ENCODE measurements at places on chromosomes 6 and 20. TPM values are rescaled to one million over a fixed set of nuclear protein-coding genes. Genes with fewer than 3 reads are reported as not detected.

C20orf204 gene
- 6.3 TPM for total RNA-seq

DNA sequence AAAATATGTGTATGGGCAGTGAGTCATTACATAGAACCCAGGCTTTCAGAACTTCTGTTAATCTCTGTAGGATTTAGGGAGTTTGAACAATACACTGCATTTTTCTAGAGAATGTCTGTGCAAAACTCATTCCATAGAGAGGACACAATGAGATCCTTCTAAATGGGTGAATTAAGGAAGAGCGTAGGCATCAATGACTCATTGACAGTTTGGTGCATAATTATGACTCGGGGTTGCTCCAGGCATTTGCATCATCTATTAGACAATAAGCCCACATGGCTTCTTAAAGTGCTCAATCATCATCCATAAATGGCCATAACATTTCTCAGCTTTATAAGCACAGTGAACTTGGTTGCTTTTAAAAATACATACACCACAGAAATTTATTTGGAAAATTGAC, 625.5 kb downstream of the CDH26 start:
- H3K4me3 ChIP-seq, result no peak overlapping the region
- no peak for DNase-seq
- H3K4me1 ChIP-seq, result no peaks in the 10 kb centered on the region
- H3K27ac ChIP-seq, result no peak overlapping the region
- H3K36me3 ChIP-seq, result no peaks in the 10 kb centered on the region

- DNase-seq, result no peak
- H3K27me3 ChIP-seq, result no peaks in the 10 kb centered on the region
- H3K4me1 ChIP-seq, result no peaks in the 10 kb centered on the region
Measured at GRCh38 chr6:1689141-1689540, 79.4 kb downstream of the FOXC1 start.

GRCh38 chr6:150078788-150079187, 9.9 kb upstream of the ULBP3 start:
- DNase-seq, result no peak
- no peak overlapping the region for H3K27ac ChIP-seq
- no peaks in the 10 kb centered on the region for H3K36me3 ChIP-seq
- peaks cover 21% of the 10 kb centered on the region for H3K27me3 ChIP-seq
- peaks cover 11% of the 10 kb centered on the region for H3K4me1 ChIP-seq

- no peak for DNase-seq
- H3K36me3 ChIP-seq, result peaks cover 23% of the 10 kb centered on the region
- H3K27ac ChIP-seq, result no peak overlapping the region
- H3K4me3 ChIP-seq, result no peak overlapping the region
- peaks cover 52% of the 10 kb centered on the region for H3K4me1 ChIP-seq
Measured at GRCh38 chr6:28134015-28134414, 7.7 kb upstream of the ZKSCAN8 start.

FOXA2 gene
- not detected for total RNA-seq

- no peak overlapping the region for H3K4me3 ChIP-seq
- peaks cover 4% of the 10 kb centered on the region for H3K27me3 ChIP-seq
- DNase-seq, result no peak
- H3K4me1 ChIP-seq, result no peaks in the 10 kb centered on the region
- no peaks in the 10 kb centered on the region for H3K36me3 ChIP-seq
Measured at GRCh38 chr6:4102687-4103244, 23.8 kb upstream of the FAM217A start.

GRCh38 chr6:44646355-44646754, 258.8 kb downstream of the CDC5L start:
- H3K4me1 ChIP-seq, result peaks cover 16% of the 10 kb centered on the region
- no peak for DNase-seq
- no peak overlapping the region for H3K4me3 ChIP-seq
- no peaks in the 10 kb centered on the region for H3K36me3 ChIP-seq
- peaks cover 8% of the 10 kb centered on the region for H3K27me3 ChIP-seq

GLYATL3 gene
- total RNA-seq, result not detected

- no peak overlapping the region for H3K27ac ChIP-seq
- no peaks in the 10 kb centered on the region for H3K36me3 ChIP-seq
- DNase-seq, result no peak
- H3K4me3 ChIP-seq, result no peak overlapping the region
- peaks cover 46% of the 10 kb centered on the region for H3K4me1 ChIP-seq
Measured at GRCh38 chr20:8401556-8401955, 269.5 kb downstream of the PLCB1 start.

PHACTR3 gene
- total RNA-seq, result not detected

GRCh38 chr6:152068622-152069261, 261.3 kb downstream of the ESR1 start:
- peaks cover 18% of the 10 kb centered on the region for H3K27me3 ChIP-seq
- H3K4me1 ChIP-seq, result no peaks in the 10 kb centered on the region
- no peak overlapping the region for H3K4me3 ChIP-seq
- DNase-seq, result no peak
- H3K27ac ChIP-seq, result no peak overlapping the region

DNA sequence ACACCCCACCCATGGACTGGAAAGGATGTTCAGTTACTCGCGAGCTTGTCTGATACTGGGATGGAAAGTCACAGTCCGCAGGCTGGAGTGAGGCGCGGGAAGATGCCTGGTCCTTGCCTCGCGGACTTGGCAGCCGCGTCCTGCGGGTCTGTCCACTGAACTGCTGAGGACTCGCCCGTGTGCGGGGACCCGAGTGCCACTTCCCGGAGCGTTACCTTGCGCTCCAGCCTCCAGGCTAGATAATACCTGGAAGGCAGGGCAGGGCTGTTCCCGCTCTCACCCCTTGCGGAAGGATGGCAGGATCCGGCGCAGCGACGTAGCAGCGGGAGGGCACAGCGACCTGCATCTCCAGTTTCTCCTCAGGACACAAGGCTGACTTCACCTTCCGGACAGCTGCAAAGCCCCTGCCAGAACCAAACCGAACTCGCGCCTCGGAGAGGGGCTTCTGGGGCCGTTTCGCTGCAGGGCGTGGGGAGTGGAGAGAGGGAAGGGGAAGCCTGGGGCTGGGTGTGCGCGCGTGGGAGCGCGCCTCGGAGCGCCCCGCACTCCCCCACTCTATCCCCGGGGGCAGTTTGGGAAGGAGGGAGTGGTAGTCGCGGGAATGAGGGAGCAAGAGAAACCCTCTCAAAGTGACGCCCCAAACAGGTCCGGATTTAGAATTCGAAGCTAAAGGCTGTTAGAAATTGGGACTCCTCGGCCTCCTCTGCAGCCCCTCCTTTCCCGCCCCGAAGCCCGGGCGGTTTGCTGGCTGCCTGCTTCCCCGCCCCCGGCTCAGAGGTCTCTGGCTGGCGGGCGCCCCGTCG, at the start of gene KCNQ5:
TSS of gene KCNQ5 (plus strand) at position 774 of the 803 bp plus-strand sequence.
- H3K27me3 ChIP-seq, result no peaks in the 10 kb centered on the region
- H3K27ac ChIP-seq, result peak within 1 kb of the TSS; percentile 79
- peaks cover 43% of the 10 kb centered on the region for H3K4me1 ChIP-seq
- H3K4me3 ChIP-seq, result peak within 1 kb of the TSS; percentile 94
- DNase-seq, result no peak

CCM2L gene
- total RNA-seq, result not detected

DNA sequence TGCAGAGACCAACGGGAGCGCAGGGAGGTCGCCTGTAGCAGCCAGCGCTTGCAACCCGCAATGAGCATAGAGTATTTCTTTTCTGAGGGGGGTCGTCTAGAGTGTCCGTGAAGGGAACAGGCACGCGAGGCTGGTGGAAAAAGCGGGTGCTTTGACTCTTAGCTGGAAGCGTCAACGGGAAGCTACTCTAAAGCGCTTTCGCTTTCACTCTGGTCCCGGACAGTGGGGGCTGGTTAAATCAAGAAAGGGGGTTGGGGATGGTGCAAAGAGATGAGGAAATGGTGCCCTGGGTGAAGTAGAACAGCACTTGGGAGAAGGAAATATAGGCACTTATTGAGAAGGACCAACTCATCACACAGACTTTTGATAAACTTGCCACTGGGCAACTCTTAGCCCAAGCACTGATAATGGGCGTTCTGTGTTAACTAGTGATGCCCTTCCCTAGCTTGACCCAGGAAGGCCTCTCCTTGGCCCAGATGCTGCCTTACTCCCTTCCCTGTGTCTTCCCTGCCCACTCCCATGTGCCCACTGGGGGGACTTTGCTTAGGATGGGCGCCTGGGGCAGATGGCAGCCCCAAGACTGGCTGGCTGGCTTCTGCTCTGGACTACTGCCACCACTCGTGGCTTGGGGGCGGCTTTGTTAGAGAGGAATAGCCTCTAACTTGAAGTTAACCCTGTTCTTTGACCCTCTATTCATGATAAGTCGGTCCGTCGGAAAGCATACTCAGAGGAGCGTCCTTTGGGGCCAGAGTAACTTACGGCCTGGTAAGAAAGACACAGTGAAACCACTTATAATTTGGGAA, 585 bp downstream of the PSMB9 start:
- peak overlapping the region; percentile 97 for H3K4me3 ChIP-seq
- H3K4me1 ChIP-seq, result peaks cover 57% of the 10 kb centered on the region
- H3K36me3 ChIP-seq, result peaks cover 71% of the 10 kb centered on the region
- no peaks in the 10 kb centered on the region for H3K27me3 ChIP-seq
- peak; percentile 82 for DNase-seq
